ENCODE measurements at places on chromosomes 4 and X.

GRCh38 chr4:188295899-188296298 lies 156.7 kb downstream of the TRIML1 start:
- no peak for DNase-seq

GRCh38 chr4:119493419-119493818 lies 135.2 kb downstream of the PDE5A start:
- DNase-seq = no peak

DNA sequence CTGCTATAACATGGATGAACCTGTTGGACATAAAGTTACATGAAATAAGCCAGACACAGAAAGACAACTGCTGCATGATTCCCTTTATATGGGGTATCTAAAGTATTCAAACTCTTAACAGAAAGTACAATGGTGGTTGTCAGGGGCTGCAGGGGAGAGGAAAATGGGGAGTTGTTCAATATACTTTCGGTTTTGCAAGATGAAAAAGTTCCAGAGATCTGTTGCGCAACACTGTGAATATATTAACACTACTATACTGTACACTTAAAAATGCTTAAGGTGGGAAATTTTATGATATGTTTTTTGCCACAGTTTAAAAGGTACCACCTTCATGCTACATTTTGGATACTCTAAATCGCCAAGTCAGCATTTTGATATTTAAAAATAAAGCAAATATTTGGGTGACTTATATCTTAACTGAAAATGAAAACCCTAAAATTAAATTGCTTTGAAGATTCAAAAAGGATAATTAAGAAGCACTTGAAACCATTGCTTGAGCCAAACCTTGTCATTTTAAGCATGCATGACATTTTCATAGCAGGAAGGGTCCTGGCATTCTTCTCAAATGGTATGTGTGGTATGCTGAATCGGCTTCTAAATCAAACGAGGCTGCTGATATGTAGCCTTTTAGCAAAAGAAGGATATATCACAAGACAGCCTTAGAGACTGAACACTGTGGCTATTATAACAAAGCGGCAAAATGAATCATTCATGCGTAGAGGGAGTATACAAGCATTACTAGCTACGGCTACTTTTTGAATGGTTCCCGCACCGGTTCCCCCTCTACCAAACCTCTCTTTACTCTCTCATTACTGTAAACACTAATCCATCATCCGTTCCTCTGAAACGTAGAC lies 607.1 kb upstream of the DIPK2B start:
- DNase-seq = no peak

DNA sequence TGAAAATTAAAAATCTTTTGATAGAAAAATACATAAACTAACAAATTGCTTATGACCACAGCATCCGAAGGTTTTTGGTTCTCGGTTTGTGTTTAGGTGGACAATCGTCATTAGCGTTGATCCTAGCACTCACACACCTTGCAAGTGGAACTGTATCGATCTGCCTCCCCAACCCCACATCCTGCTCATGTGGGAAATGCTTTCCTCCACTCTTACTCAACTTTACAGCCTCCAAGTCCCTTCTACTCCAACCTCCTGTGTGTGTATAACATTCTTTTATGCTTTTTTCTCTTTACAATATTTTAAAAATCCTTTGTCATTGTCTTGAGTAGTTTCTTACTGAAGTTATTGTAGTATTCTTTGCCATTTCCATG lies 15.6 kb upstream of the TMEM131L start:
- DNase-seq = no peak

All from NCI-H748 treated with DMSO at 0.1 percent for 48 hours (cell line).